ENCODE measurements at places on chromosomes 3 and 15.

DNA sequence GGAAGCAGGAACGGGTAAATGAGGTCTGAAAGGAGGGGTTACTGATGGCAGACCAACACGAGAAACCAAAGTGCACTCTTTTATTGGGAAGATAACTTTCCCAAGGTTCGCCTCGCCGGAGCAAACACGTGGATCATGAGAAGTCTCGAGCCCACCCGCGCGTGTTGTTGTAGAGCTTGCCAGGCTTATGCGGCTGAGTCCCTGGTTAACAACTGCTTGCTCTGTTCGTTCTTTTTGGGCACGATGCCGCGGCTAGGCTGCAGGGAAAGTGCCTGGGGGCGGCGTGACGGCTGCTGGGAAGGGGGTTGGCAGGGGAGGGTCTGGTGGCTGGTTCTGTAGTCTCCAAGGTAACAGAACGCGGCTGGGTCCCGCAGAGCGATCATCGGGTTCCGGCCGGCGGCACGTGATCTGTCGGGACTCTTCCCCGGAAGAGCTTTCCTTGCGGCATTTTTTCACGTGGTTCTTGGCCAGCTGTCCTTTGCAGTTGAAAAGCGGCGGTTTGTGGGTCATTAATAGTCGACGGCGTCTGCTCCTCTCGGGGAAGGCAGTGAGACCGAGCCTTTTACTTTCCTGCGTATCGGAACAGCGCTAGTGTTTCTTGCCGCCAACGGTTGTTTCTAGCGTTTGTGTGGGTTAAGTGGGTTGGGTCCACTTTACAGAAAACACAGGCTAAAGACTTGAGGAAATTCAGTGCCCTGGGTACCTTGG lies 1.5 kb downstream of the MGA start:
- DNase-seq, result peak; percentile 95

DNA sequence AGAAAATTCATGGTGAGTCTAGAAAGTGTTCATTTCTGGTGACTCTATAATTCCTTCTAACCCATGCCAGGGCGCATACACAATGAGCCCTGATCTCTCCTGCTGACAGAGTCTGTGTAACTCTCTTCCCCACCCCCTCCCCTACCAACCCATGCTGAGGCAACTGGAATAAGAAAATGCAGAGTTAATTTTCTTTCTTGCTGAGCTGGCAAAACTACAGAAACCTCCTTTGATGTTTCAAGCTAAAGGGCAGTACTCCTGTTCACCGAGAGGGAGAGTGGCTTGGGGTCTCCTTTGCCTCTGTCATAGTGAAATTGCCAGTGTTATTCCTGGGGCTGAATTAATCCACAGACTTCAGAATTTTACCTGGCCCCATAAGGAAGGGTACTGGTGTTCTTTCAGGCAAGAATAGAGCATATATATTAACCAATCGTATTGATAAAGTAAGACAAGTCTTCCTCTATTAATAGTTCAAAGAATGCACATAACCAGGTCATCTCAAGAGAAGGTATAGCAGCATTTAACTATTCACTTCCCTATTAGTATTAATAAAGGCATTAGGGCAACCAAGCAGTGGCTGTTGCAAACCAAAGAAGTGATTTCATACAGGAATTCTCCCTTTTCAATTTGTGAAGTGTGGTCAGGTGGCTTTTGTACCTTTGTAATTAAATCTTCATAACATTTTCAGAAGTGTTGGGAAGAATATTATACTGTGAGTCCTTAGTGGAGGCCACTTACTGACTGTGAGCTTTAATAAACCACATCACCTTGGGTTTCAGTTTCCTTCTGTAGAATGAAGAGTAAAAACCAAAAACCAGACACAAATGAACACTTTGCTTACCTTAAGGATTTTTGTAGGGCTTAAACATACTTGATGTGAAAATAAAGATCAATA lies 4.1 kb downstream of the GAP43 start:
- no peak for DNase-seq

DNA sequence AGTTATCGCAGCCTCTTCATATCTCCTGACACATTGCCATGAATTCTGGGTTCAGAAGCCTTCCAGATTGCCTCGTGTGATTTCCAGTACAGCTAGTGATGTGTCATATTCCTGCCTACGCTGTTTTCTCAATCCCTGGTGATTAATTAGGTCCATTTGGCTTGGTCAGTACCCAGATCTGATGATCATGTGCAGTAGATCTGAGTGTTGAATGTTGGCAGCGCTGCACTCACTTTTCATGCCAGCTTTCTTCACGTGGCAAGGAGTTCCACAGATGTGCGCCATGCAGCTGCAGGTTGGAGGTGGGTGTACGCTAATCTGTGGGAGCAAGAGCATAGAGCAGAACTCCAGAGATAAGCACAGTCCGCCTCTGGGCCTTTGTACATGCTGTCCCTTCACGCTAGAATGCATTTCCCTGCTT lies 86.9 kb upstream of the COL6A5 start:
- DNase-seq, result no peak

GRCh38 chr15:25761971-25762662 lies 101.0 kb downstream of the ATP10A start:
- DNase-seq, result no peak

DNA sequence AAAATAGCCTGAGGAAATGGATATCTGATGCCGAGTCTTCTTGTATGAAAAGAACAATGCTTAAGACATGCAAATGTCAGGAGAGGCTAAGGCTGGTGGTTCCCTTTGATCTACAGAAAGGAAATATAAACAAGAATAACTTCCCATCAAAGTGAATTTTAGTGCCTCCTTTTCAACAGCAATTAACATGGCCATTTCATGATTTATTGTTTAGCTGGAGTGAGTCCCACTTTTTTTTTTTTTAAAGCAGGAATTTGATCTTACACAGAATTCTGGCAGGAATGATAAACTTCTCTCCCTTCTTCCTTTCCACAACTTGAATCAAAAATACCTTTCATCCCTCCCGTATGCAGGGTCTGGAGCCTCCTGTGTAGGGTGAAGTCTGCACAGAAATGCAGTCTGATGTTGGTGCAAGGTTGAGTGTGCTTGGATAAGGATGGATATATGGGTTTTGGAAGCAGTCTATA lies 287.0 kb downstream of the MEX3B start:
- no peak for DNase-seq

DNA sequence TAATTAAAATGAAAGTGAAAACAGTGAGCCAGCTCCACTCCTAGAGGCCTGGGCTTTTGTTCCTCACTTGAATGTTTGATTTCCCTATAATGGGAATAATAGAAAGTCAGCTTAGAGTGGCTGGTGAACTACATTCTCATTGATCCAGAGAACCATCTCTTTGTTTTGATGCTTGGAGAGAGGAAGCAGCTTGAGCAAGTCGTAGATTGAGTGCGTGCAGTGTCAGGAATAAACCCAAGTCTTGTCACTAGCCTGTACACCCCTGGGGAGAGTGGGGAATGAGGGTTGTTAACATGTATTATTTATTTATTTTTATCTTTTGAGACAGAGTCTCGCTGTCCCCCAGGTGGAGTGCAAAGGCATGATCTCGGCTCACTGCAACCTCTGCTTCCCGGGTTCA lies 885 bp upstream of the LSG1 start:
- DNase-seq, result no peak

DNA sequence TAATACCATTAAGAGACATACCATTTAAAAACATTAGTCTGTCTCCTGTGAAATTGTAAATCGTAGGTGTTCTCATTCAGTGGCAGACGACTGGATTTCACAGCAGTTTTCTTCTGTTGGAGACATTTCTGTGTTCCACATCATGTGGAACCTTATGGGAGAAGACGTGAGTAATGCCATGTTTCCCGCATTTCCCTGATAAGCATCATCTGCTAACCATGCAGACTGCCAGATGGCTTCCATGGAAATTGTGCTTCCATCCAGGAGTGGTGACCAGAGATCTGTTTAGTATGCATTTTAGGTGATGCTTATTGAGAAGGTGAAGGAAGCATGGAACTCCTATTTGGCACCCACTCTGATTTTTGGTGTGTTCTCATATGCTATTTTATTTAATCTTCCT lies 28.4 kb upstream of the ST3GAL6 start:
- DNase-seq, result no peak

GRCh38 chr3:100136921-100137320 lies 22.6 kb upstream of the FILIP1L start:
- no peak for DNase-seq

GRCh38 chr3:131995891-131996290 lies 38.9 kb downstream of the CPNE4 start:
- no peak for DNase-seq

- peak; percentile 27 for DNase-seq
Observed at GRCh38 chr3:43872301-43872700, 181.6 kb downstream of the ABHD5 start.

- DNase-seq, result peak; percentile 72
Observed at GRCh38 chr15:90598031-90598577, 68.4 kb downstream of the CRTC3 start.

- no peak for DNase-seq
Observed at GRCh38 chr3:171644681-171645080, 165.6 kb downstream of the PLD1 start.

DNA sequence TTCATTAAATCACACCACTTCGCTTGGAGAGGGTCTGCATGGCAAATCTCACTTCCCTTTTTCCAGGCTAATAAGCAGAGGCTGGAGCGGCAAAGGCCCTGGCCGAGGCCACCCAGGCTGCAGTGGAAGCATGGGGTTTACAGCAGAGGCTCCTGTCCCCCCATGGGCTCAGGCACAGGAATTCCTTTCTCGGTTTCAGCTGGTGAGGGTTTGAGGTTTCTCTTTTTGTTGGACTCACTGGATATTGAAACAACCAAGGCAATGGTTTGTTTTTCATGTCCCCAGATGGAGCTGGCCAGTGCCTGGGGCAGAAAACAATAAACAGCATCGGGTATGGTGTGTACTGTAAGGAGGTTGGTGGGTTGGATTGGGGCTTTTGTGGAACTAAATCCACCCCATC lies 175.6 kb upstream of the RASGRP1 start:
- no peak for DNase-seq

GRCh38 chr3:175018946-175019727 lies 160.0 kb downstream of the NAALADL2 start:
- no peak for DNase-seq

DNA sequence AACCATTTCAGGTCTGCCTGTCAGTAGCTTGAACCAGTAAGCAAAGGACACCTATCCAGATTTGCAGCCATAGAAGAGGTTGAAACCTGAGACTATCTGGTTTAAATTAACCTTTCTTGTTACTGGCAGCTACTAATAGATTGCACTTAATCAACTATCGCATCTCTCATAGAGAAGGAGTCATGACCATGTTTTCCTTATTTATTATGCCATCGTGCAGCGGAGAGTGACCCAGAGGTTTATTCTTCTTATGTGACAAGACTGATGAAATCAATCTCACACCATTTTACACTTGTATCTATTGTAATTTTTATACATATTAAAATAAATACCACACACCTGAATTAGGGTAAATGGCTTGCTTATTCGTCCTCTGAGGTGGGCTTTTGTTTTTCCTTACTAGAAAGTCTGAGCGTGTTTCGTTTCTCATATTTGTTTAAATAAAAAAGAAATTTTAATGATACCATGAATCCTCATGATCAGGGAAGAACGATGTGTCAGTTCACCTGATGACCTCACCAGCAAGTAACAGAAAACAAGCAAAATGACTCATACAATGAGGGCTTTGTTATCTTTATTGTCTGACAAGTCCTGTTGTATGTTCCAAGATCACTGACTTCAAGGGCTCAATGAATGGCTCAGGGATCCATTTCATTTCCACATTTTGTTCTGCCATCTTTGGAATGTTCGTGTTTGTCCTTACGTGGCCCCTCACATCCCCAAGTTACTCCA lies 379.5 kb upstream of the DPH6 start:
- DNase-seq, result no peak

DNA sequence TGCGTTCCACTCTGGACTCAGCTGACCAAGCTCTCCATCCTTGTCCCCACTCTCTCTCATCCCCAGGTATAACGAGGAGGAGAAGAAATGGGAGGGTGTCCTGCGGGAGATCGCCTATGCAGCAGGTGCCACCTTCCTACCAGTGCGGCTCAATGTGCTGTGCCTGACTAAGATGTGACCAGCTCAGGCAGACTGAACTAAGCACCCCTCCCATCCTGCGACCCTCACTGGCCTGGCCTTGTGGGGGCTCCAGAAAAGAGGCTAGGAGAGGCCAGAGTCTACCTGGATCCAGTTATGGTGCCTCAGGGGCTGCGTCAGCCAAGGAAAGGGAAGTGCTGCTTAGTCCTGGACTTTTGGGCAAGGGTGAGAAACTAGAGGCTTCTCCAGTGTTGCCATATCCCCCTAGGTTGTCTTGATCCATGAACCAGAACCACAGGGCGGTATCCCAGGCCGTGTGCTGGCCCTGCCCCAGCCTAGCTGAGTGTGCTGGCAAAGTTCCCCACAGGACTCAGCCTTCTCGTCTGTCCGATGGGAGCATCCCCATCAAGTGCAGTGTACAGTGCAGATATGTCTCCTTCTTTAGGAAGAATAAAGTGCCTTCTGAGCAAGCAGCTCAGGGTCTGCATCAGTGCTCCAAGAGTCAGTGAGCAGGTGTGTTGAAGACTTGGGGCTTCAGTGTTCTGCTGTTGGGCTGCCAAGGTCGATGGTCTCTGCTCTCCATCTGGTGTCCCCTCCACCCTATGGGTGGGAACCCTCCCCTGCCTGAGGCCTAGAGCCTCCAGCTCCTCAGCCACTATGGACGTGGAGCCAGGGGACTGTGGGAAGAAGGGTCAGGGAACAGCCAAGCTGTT lies 6.7 kb downstream of the KLHL40 start:
- no peak for DNase-seq

DNA sequence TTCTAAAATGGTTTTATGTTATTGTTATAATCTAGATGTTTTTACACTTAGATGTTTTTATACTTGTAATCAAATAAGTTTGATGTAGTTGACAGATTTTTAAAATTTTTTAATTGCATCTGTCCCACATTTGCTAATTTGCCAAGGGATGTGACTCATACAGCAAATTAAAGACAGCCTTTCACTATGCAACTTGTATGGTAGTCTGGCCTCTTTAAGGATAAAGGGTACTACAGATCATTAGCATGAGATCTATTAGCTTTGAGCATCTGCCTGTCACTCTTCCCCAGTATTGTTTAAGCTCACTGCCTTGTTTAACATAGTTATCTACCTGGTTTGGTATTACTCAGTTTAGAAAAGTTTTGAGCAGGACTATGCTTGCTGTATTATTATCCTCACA lies 83.0 kb downstream of the NPTN start:
- no peak for DNase-seq

- no peak for DNase-seq
Observed at GRCh38 chr3:95752199-95752598, 1062.2 kb upstream of the EPHA6 start.
